ENCODE measurements at places on chromosomes 16 and 17. TPM values are rescaled to one million over a fixed set of nuclear protein-coding genes. Genes with fewer than 3 reads are reported as not detected.

The QPRT gene
- 20.8 TPM for total RNA-seq

The NPIPA8 gene
- total RNA-seq = 0.49 TPM

The KRTAP2-2 gene
- total RNA-seq = not detected

GRCh38 chr17:43720311-43721060 lies 38.1 kb downstream of the SOST start:
- DNase-seq = peak; percentile 86
- peaks cover 9% of the 10 kb centered on the region for H3K4me1 ChIP-seq
- H3K36me3 ChIP-seq = no peaks in the 10 kb centered on the region
- H3K27ac ChIP-seq = peak overlapping the region; percentile 94
- H3K4me3 ChIP-seq = peak overlapping the region; percentile 74

GRCh38 chr16:89815639-89816348 lies 653 bp downstream of the FANCA start:
- no peak for DNase-seq
- H3K36me3 ChIP-seq = no peaks in the 10 kb centered on the region
- H3K4me3 ChIP-seq = peak overlapping the region; percentile 77
- no peak overlapping the region for H3K27ac ChIP-seq
- peaks cover 25% of the 10 kb centered on the region for H3K4me1 ChIP-seq

DNA sequence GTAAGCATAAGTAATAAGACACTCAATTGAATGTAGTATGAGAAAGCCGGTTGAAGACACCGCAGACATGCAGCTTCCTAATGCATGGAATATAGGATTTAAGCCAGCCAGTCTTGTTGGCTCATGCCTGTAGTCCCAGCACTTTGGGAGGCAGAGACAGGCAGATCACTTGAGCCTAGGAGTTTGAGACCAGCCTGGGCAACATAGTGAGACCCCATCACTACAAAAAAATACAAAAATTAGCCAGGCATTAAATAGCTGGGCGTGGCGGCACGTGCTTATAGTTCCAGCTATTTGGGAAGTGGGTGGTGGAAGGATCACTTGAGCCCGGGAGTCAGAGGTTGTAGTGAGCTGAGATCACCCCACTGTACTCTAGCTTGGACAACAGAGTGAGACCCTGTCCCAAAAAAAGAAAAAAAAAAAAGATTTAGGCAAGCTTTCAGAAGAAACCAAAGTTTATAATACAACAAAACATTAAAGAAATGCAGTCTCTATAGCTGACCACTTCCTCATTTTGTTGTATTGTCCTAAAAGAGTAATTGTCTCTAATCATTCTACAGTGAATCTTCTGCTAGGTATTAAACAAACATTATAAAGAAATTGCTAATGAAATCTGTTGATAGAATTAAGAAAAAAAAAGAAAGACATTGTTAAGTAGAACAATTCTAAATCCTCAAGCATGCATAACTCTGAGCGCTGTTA lies 68.6 kb upstream of the KIFC3 start:
- peaks cover 36% of the 10 kb centered on the region for H3K27me3 ChIP-seq
- DNase-seq = no peak
- H3K36me3 ChIP-seq = no peaks in the 10 kb centered on the region
- no peak overlapping the region for H3K4me3 ChIP-seq

All from left ventricle myocardium inferior (tissue), 1 donor.